ENCODE measurements at places on chromosomes 1 and 21.

GRCh38 chr1:35845766-35846165 is 37.2 kb upstream of the AGO1 start:
- DNase-seq, result no peak

DNA sequence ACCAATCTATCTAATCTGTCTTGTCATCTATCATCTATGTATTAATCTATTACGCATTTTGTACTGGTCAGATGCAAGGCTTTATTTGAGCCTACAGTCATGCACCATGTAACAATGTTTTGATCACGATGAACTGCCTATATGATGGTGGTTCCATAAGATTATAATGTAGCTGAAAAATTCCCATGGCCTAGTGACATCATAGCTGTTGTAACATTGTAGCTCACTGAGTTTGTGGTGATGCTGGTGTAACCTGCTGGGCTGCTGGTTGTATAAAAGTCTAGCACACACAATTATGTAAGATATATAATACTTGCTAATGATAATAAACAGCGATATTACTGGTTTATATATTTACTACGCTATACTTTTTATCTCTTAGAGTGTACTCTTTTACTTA is 64.8 kb upstream of the IGSF5 start:
- DNase-seq, result no peak

DNA sequence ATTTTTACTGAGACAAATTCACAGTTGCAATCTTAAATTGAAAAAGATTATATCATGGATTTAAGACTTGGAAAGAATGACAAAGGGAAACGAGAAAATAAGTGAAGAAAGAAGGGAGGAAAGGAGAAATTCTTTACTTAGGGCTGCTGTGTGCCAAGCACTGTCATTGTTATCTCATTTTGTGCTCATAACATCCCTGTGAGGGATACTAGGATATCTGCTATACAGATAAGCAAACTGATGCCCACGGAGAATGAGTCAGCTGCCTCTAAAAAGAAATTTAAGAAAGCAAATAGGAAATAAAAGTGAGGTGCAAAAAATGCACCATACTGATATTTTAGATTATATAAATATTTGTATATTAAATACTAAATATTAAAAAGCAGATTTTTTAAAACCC is 183.6 kb upstream of the NR5A2 start:
- no peak for DNase-seq

DNA sequence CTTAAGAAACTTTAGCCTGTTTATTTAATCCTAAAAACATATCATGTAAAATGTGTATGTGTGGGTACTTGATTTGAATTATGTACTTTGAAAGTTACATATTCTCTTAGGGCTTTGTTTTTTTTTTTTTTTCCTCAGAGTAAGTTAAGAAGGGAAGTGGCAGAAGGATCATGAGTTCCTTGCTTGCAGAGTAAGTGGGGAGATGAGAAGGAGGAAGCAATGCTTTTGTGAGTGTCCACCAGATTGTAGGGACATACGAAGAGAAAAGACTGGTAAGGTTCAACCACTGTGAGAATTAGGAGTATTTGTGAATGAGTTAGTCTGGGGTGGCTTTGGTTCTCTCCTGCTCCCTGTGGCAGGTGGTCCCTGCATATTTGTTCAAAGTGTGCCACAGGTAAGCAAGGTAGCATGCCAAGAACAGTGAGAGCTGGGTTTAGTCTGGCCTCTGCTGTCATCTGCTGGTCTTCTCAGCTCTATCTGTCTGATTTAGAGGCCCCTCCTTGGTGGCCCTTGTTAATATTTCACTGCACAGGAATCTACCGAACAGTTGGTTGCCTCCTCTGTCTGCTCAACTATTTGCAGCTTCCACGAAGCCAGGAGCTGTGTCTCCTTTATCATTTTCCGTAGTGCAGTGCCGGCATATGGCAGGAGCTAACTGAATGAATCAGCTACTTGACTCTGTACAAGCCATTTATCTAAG is 9.5 kb downstream of the DNM3 start:
- peak; percentile 4 for DNase-seq

- no peak for DNase-seq
Observed at GRCh38 chr1:3105167-3105863, 36.3 kb downstream of the PRDM16 start.

DNA sequence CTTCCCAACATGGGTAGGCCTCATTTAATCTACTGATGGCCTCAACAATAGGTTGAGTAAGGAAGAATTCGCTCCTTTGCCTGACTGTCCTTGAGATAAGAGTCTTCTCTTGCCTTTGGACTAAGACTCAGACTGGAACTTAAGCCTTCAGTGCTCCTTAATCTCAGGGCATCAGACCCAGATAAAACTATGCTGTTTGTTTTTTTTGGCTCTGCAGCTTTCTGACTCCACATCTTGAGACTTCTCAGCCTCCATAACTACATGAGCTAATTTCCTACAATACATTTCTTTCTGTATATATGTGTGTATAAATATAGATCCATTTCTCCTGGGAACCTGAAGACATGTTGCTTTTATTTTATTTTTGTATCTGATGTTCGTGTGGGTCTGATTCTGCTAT is 1470.7 kb upstream of the PRMT6 start:
- no peak for DNase-seq

DNA sequence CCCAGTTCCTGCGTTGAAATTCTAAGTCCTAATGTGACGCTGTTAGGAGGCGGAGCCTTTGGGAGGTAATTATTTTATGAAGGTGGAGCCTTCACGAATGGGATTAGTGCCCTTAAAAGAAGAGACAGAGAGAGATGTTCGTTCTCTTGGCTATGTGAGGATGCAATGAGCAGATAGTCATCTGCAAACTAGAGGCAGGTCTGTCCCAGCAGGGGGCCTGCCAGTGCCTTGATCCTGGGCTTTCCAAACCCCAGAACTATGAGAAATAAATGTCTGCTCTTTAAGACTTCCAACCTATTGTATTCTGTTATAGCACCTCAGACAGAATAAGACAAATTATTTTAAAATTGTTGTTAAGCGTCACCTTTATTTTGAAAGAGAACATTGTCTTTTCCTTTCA is 123.1 kb upstream of the KCNJ6 start:
- no peak for DNase-seq

GRCh38 chr1:192485692-192486436 is 89.7 kb upstream of the RGS1 start:
- DNase-seq, result no peak

DNA sequence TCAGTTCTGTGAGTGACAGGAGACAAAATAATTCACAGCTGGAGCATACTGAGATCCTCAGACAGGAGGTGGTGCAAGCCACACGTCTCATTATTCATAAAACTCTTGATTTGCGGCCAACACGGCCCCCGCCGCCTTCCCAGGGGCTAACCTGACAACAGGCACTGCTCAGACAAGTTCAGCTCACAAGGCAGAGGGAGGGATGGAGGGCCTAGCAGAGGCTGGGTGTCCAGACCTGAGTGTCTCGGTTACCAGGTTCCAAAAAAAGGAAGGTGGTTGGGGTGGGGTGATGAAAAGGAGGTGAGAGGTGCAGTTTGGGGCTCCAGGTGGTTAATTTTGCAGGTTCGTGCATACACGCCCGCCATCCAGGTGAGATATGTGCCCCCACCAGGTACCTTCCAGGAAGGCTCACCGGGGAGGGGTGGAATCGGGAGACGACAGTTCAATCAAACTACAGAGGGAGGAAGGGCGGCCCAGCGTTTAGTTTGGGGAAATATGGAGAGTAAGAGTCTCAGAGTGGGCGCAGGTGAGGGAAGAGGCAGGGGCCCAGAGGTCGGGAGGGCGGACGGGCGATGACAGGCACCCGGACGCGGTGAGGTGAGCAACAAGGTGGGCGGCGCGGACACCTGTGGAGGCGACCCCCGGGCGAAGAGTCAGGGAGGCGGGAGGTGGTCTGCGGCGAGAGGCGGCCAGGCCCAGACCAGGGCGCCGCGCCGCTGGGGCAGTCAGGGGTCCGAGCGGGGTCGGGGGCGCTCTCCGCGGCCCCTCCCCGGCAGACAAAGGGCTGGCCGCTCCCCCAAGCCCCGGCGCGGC is 629 bp downstream of the CTNNBIP1 start:
- DNase-seq, result peak; percentile 20

DNA sequence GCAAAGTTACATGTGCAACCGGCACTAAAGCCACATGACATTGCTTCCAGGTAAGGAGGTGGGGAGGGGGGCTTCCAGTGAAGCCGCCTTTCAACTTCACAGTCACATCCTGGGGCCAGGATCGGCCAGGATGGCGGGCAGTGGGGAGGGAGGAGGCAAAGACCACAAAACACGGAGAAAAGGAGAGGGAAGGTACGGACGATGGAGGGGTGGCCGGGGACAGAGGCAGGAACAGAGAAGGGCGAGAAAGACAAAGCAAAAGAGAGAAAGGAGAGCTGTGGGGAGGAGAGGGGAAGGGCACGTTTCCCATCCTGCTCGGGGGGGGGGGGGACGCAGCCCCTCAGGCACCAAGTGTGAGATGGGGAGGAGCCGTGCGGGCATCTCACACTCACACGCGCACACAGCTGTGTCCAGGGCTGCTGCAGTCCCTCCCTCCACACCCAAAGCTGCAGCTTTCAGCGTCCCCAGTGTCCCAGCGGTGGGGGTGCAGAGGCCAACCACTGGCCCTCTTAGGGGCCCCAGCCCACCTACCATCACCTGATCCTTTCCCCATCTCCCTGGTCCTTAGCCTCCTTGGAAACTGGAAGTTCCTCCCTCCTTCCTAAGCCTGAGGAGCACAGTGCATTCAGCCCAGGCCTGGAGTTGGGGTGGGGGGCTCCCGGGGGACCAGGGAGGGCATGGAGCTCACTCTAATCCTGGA is 2.4 kb downstream of the SH2D5 start:
- no peak for DNase-seq

- no peak for DNase-seq
Observed at GRCh38 chr1:16625497-16626408, 12.4 kb upstream of the NBPF1 start.

DNA sequence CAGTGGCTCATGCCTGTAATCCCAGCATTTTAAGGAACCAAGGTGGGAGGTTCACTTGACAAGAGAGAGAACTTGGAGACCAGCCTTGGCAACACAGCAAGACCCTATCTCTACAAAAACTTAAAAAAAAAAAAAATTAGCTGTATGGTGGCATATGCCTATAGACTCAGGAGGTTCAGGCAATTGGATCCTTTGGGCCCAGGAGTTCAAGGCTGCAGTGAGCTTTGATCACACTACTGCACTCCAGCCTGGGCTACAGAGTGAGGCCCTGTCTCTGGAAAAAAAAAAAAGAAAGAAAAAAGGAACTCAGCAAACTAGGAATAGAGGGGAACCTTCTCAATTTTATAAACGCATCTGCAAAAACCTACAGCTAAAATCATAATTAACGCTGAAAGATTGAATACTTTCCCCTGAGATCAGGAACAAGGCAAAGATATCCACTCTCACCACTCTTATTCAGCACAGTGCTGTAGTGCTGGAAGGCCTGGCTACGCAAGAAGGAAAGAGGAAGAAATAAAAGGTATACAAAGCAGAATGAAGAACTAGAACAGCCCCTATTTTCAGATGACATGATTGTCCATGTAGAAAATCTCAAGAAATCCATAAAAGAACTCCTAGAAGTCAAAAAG is 21.6 kb downstream of the HSF2BP start:
- no peak for DNase-seq

- DNase-seq, result no peak
Observed at GRCh38 chr1:225533238-225533637, 105.4 kb upstream of the LBR start.

DNA sequence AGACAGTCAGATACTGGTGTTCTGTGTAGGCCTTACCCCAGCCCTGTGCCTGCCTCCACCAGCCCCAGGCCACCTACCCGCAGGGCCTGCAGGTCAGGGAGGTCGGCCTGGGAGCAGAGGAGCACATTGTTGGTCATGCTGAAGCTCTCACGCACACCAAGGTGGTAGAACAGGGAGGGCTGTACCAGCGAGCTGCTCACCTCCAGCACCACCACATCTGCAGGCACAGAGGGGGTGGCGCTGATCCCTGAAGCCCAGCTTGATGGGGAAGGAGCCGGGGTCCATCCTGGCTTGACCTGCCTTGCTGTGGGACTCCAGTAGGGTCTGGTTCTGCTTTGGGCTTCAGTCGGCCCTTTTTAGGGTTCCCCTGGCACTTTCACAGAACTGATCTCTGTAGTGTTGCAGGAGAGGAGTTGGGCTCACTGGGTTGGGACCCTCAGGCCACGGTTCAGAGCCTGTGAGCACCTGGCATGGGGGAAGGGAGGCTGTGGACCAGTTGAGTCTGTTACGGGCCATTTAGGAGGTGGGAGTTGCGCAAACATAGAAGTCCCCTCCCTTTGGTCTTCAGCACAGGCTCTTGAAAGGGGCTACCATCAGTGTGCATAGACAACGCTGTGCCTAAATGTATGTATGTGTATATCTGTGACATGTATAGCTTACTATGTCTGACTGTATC is 1.9 kb downstream of the MAP3K6 start:
- no peak for DNase-seq

DNA sequence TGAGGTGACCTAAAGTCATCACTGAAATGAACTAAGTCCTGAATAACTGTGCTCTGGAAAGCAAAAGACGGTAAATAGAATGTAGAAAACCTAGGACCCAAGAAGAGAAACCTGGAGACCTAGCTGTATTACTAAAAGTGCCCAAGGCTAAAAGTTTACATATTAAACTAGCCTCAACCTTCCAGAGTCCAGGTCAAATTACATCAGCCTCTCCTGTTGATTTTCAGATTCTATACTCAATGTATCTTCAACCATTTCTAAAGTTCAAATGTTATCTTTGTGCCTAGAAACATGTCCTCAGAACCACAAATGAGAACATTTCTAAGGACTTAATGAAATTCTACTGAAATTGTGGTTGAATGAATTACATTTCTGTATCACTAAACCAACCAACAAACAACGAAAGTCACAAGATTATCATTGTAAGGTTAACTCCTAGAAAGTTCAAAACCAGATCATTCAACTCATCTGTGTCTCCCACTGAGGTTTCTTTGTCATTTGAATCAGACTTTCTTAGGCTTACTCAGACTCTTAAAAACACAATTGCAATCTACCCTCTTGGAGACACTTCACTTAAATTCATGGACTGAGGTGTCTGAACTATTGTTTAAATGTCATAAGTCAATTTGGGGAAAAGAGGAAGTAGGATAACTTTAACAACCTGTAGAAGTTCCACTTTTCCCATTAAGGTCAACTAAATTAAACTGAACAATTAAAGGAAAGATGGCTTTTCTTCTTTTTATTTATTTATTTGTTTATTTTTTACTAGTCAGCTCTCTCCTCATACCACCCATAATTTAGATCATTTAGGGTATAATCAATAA is 207.7 kb downstream of the BARHL2 start:
- DNase-seq, result no peak

GRCh38 chr1:213391445-213391844 is 340.4 kb downstream of the RPS6KC1 start:
- no peak for DNase-seq

DNA sequence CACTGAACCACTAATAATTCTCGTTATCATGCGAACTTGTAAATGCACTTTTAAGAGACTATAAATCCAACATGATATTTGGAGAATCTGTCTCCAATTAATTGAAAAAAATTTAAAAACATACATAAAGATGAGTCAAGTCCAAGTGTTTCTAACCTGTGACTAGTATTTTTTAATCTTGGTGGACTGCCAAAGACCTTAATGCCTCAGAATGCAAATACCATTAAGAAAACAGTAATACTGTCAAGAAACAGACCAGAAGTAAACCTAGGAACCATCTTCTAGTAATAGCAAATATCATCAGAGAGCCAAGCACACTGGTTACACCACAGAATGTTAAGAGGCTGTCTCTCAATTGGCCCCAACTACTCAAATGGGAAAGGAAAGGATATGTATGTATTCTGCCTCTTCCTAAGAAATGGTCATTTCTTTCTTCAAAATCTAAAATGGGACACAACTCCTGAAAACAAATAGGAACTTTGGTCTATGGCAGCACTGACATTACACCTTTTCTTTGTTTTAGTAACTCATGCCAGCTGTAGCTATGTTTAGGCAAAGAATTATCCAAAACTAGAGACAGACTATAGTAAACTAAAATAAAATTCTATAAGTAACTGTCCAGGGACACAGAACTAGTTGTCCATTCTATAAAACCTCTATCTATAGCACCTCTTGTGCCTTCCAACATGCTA is 15.8 kb downstream of the SCYL3 start:
- no peak for DNase-seq

Data from stimulated activated CD4-positive, alpha-beta T cell treated with anti-CD3 and anti-CD28 coated beads, Interleukin-4, amount 100 ng/mL, for 4 hours (primary cell).